ENCODE measurements at places on chromosomes 4 and X.

- peak; percentile 46 for DNase-seq
These were observed 61.0 kb downstream of the CHRNA9 start for GRCh38 chr4:40395908-40396793.

GRCh38 chrX:69618803-69619202 lies 2.9 kb downstream of the EDA start:
- DNase-seq: no peak

DNA sequence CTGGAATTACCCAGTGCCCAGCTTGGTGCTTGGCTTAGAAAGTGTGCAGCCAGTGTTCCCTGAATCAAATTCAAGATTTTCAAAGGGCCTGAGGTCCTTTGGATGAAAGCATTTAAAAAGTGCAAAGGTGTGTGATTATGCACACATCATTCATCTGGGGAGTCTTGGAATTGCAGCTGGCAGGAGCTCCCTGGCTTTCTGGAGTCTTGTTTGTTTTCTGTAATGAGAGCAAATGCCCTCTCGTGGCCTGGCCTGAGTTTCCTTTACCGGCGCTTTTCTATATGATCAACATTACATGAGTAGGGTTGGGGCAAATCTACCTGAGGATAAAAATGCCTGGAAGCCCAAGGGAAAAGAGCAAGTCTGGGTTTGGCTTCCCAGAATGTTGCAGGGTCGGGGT lies 24.6 kb upstream of the SORCS2 start:
- no peak for DNase-seq

DNA sequence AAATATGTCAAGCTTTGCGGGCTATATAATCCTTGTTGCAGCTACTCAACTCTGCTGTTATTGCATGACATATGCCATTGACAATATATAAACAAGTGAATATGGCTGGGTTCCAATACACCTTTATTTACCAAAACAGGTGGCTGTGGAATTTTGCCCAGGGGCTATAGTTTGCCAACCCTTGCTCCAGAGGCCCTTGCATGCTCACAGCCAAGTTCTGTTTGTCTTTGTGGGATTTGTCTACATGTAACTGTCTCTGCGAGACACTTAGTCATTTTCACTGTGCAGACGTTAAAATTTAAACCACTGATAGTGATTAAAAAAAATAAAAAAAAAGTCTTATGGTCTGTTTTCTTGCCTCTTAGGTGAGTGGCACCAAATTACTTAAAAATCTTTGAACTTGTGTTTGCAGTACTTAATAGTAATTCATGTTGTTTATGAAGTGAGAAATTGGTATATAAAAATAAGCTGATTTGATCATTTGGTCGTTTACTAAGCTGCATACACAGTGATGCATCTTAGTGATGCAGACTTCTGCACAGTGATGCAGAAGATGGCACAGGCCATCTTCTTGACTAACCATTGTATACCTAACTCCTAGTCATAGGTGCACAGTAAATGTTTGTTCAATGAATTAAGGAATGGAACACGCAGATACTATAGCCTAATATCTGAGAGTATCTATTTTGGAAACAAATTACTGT lies 170.9 kb downstream of the FRMPD4 start:
- DNase-seq: no peak

GRCh38 chr4:183989461-183989860 lies 84.4 kb downstream of the STOX2 start:
- no peak for DNase-seq

DNA sequence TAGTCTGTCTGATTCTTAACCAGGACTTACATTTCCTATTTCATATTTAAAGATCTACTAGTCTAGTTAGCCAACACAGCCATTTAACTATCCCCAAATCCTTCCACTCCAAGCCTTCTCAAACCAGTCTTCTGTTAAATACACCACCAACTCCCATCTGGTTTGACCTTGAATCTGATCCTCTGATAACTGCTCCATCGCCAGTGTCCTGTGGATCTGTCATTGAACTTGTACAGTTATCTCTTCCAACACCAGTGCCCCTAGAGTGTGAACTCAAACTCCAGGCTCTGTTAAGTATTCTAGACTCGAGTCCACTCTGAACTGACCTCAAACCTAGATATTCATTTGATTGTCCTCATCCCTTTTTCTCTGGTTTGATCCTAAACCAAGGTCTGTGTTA lies 14.4 kb downstream of the WDR13 start:
- DNase-seq: no peak

DNA sequence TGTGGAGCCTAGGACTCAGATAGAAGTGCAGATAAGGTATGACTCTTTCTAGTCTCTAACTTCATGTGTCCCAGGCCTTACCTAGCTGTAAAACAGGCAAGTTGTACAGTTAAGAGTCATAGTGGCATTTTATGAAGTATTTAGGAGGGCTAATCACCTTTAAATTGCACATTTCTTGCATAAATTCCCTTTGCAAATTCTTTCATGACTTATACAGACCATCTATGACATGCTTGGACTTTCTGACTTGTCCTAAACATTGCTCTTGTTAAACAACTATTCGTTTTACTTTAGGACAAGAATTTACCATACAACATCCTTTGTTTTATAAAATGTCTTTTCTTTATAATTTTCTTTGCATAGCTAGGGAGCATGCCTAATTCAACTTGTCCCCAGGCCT lies 7.8 kb upstream of the RRAGB start:
- DNase-seq: no peak

DNA sequence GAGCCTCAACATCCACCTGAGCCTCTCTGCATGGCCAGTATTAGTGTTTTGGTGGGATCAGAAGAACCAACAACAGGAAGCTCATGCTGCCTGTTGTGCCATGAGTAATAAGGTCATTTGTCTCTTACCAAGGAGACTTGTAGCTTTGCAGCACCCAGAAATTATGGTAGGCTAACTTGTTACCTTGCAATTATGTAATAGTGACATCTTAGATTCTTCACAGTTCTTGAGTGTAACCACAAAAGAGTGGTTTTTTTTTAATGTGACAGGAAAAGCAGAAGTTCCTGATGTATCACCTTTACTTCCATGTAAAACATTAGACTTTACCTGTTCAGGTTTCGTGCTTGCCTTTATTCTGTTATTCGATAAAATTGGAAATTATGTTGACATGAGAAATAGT lies 263.9 kb upstream of the CXXC4 start:
- no peak for DNase-seq

DNA sequence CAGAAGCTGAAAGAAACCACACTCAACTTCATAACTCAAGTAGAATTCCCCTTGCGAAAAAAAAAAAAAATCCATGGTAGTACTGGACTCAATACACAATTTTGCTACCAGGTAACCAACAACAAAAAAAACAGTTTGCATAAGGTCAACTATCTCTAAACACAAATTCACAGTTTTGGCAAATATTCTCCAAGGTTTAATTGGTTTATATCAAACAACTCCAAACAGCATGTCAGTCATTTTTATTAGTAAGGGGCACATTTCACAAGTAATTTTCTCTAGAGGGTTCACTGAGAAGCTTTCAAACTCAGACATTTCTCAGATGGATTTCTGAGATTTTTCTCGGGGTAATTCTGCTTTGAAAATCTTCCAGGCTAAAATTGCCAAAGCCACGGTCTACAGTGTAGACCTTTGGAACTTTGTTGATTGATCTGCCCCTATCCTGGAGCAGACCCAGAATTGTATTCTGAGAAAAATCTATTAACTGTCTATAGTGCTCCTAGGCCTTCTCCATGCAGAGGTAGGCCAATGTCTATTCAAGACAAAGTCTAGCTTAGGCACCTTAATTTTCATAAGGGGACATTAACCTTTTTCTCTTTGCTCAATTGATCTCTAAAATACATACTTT lies 73.7 kb upstream of the NFKB1 start:
- no peak for DNase-seq

DNA sequence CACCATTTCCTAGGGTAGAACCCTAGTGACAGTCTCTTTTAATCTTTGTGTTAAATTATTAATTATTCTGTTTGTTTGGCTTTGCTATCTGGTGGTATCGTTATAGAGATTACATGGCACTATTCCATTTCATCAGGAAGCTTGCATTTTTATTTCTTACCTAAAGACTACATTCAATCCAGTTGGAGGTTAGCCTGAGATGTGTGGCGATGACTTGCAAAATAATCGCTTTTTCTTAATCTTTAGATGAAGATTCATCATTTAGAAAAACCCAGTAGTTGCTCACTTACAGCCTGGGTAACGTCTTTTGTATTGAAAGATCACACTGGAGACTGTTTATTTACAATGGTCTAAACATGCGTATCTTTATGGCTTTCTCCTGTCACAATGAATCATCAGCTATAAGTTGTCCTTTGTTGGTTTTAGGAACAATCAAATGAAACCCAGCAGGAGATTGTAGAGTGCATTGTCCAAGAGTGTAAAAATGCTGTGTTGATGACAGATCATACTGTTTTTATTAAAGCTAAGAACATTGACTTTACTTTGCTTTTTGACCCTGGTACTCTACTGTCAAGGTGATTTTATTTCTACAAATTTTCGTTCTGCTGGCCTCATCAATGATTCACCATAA lies 281.7 kb upstream of the PITX2 start:
- DNase-seq: no peak

- DNase-seq: no peak
These were observed 100.4 kb upstream of the FAM9B start for GRCh38 chrX:9134366-9134765.

DNA sequence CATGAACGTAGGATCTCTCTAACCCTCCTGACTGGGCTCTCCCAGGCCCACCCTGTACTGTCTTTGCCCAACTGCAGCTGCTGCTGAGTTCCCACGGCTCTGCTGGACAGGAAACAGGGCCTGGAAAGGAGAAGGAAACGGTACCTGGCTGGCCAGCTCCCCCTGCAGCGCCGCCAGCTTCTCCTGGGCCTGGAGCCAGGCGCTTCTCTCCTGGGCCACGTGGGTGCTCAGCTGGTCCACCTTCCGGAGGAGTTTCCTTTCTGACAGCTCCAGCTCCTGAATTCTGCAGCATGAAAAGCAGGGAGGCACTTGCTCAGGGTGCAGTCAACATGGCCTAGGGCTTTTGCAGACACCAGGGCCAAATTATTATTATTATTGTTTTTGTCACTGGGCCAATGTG lies 6.5 kb downstream of the C4orf50 start:
- DNase-seq: peak; percentile 23

DNA sequence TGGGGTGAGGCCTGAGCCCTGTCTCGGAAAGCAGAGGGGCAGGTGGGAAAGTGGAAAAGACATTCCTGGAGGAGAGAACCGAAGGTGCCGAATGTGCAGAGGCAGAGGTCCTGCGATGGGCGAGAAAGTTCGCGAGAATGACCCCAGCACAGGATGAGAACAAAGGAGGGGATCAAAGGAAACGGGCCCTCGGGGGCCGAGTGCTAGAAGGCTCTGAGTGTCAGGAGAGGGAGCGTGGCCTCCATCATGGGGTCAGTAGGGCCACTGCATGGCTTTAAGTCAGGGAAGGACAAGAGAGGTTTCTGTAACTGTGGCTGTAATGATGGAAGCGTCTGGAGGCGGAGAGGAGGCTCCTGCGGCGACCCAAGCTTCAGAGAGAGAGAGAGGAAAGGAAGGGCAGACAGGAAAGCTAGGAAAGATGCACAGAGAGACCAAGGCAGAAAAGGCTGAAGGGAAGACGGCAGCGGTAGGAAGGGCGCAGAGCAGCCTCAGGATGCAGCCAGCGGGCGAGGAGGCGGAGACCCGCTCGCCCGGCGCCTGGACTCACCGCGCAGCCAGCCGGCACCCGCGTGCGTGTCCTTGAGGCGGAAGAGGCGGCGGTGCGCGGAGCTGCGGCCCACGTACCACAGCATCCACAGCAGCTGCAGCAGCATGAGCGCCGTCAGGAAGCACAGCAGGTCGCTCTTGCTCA lies 669 bp downstream of the OTOP1 start:
- DNase-seq: no peak

DNA sequence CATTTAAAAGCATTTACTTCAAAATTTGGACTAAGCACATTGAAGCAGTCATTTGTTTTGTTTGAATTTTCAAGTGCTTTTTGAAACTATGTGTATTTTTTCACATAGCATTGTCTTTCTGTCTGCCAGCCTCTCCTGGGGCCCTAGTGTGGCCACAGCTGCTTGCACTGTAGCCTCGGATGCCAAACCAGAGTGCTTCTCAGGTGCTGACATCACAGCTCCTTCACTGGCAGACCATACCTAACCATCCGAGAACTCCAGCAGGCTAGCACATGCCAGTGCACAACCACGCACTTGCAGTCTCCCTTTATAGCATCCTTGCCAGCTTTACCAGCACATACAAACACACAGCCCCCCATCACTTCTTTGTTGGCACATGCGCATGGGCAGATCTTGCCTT lies 1019.7 kb downstream of the STPG2 start:
- peak; percentile 29 for DNase-seq

DNA sequence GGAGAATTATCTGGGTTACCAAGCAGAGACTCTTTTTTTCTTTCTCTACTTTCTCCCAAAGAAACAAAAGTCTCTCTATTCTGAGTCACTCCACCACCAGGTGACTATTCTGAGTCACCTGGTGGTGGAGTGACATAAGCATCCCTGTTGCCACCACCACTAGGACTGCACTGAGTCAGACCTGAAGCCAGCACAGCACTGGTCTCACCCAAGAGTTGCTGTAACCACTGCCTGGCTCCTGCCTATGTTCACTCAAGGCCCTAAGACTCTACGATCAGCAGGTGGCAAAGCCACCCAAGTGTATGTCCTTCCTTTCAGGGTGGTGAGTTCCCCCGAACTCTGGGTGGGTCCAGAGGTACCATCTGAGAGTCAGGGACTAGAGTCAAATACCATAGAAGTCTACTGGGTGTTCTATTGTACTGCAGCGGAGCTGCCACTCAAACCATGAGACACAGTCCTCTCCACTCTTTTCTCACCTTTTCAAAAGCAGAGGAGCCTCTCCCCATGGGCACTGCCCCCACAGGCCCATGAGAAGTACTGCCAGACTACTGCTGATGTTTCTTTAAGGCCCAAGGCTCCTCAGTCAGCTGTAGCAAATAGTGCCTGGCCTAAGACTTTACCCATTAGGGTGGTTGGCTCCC lies 209.6 kb upstream of the IRS4 start:
- no peak for DNase-seq

GRCh38 chr4:121738780-121739535 lies 26.0 kb downstream of the SMIM43 start:
- no peak for DNase-seq

DNA sequence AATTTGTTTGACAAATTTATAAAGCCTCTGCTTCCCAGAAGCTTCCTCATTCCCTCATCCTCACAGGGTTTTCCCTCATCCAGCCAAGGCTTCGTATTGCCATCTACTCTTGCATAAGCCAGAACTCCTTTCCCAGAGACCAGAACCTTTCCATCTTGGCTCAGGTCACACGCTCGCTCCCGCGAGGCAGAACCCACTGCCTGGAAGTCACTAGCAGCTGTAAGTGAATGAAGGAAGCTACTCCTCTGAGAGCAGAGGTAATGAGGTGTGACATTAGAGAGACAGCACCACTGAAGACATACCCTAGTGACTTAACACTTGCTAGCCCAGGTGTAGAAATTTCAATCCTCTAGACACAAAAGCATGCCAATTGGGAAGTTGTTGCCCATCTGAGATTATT lies 52.5 kb downstream of the LHFPL1 start:
- DNase-seq: no peak
